Right hindlimb (tissue), 1 donor: ENCODE measurements at places on chromosomes 3 and 15.

DNA sequence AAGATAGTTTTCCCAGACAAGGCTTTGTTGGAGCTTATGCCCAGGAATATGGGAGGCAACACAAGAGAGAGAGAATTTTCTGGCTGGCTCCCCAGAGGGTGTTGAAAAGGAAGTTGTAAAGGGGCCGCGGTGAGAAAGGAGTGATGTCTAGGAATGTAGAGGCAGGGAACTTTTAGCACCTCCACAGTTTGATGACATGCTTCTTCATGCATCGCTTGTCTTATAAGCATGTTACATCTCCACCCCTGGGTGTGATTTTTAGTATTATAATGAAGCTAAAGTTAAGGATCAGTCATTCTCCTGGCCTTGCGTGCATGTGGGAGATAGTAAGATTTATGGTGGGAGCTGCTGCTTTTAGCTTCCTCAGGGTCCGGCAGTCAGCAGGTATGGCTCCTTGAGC, 32.8 kb upstream of the TF start:
- no peak for DNase-seq

GRCh38 chr3:34159613-34160420, 361.4 kb downstream of the PDCD6IP start:
- DNase-seq, result no peak

DNA sequence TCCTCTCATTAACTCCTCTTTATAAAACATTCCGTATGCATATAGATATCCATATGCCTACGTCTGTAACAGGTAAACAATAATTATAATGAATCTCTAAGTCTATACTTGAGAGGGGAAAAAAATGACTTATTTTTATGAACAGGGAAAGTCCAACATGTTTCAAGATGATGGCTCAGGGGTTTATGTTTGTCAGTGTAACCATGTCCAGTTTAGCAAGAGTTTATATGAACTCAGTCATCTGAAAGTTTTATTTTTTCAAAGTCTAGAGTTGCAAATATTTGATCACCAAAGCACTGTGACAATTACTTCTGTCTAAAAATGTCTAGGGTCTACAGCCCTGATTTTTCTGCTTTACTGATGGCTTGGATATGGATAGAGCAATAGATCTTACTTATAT, 559.4 kb upstream of the KCNMB2 start:
- DNase-seq, result no peak

GRCh38 chr3:80983753-80984152, 777.7 kb downstream of the GBE1 start:
- DNase-seq, result no peak

GRCh38 chr3:45008117-45008516, 18.0 kb upstream of the CLEC3B start:
- DNase-seq, result no peak

DNA sequence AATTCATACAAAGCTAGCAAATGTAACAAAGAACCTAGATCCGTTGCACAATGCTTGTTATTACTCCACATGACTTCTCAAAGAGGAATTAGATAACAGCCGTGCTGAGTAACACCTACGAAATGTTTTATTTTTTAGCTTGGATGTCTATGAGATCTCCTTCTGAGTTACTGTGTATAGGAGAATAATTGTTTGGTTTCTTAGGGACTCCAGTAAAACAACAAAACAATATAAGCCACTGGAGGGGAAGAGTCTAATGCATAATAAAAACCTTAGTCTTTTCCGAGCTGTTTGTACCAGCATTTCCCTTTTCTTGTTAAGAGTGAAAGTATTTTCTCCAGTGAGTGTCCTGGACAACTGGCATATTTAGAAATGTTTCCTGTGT, 15.6 kb downstream of the SNAP23 start:
- DNase-seq, result no peak

GRCh38 chr15:42611532-42611931, 36.1 kb downstream of the STARD9 start:
- no peak for DNase-seq

DNA sequence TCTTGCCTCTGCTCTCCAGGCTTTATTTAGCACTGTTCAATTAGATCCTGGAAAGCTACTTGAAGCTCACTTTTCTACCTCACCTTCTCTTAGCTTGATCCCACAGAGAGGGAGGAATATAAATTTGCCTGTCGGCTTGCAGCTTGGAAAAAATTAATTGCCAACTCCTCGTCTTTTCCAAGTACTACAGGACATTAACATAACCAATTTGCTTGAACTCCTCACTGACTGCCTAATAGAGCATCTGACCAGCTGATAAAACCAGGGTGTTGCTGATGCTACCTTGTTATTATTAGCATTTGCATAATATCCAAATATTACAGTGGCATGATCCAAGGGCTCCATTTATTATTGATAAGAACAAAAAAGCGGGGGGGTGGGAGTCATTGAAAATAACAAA, 561.8 kb downstream of the MCTP2 start:
- DNase-seq, result no peak

DNA sequence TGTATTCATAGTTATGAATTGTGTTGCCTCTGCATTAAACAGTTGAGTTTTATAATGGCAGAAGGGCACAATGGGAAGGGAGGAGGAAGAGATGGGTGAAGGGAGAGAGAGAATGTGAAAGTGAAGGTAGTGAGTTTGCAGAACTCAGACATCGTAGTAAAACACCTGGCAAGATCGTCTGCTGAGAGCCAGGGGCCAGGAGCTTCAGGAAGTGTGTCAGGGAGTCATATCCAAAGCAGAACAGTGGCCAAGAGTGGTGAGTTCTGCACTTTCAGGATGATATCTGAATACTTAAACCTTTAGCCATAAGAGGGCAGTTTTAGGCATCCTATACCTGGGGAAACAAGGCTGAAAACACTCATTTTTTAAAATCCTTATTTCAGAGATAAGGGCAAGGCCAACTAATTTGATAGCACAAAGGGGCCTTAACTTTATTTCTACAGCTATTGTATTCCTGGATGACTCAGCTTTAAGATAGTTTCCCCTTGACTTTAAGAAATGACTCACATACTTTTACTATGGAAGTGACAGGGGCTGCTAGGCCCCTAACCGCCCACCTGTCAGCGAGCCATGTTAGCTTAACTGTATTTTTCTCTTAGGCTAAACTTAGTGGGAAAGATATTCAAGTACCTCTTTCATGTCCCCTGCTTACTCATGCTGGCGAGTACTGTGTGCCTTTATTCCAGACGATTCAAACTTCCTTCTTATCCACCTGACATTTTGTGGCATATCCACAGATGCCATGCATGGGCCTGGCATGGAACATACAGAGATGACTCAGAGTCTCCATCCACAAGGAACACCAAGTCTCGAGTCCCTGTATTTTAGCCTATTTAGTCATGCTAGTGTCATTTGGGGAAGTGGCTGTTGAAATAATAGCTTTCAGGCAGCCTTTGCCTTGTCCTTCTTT, 53.9 kb downstream of the RLBP1 start:
- no peak for DNase-seq

- DNase-seq, result no peak
Observed at GRCh38 chr3:174862101-174862500, 3.0 kb downstream of the NAALADL2 start.

GRCh38 chr3:144431134-144431533, 459.5 kb downstream of the DIPK2A start:
- no peak for DNase-seq

DNA sequence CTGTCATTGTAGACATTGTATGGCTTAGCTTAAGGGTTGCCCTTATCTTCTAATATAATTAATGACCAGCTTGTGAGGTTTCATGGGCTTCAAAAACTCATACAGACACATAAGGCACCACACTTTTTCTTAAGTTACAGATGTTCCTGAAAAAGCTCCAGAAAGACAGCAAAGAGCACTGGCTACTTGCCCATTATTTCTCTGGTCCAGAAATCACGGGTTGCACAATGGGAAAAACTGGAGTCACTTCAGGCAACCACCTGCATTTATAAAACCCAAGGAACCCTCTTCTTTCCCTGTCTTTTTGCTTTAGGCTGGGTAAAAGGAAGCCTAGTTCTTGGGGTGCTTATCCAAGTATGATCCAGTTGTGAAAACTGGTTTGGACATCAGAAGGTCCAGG, 2.3 kb upstream of the COL6A6 start:
- peak; percentile 35 for DNase-seq
